ENCODE measurements at places on chromosomes 16 and 17. TPM values are rescaled to one million over a fixed set of nuclear protein-coding genes. Genes with fewer than 3 reads are reported as not detected.

Gene SEZ6
- total RNA-seq, result not detected

- peaks cover 17% of the 10 kb centered on the region for H3K4me1 ChIP-seq
- DNase-seq, result no peak
- no peak overlapping the region for H3K4me3 ChIP-seq
Measured at GRCh38 chr17:2484876-2485275, 26.8 kb downstream of the METTL16 start.

Gene VTN
- total RNA-seq, result 0.24 TPM

- H3K4me3 ChIP-seq, result no peak overlapping the region
- H3K36me3 ChIP-seq, result no peaks in the 10 kb centered on the region
- H3K27ac ChIP-seq, result no peak overlapping the region
- H3K27me3 ChIP-seq, result peaks cover 8% of the 10 kb centered on the region
- peaks cover under 1% of the 10 kb centered on the region for H3K4me1 ChIP-seq
Measured at GRCh38 chr17:81741049-81741593, 29.0 kb downstream of the SLC25A10 start.

Gene MT1M
- total RNA-seq, result not detected

DNA sequence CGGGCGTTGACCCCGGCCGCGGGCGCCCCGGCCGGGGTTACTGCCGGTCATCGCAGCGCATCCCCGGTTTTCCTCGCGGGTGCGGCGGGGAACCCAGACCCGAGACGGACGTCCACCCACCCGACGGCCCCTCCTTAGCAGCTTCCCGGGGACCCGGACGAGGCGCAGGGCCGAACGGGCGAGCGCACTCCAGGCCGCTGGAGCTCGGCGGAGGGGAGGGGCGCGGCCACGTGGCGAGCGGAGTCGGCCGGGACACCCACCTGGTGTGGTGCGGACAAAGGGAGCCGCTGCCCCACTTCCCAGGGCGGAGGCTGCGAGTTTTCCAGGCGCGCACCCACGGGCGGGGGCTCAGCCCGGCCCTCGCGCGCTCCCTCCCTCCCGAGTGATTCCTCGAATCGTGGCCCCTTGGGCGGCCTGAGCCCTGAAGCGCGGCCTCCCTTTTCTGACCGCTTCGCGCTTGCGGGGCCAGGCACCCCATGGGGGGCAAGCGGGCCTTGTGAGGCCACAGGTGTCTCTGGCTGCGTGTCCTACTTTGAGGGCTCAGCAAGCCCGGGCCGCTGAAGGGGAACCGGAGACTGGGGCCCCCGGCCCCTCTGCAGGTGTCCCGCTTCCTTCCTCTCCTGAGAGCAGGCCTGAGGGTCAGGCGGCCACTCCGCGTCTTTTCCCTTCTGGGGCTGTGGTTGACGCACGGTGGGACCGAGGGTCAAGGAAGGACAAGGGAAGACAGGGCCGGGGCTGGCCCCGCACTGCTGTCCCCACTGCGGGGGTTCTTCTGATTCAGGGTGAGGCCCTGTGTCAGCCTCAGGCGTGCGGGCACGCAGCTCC, 1.1 kb upstream of the FASN start:
- H3K4me1 ChIP-seq, result peaks cover 12% of the 10 kb centered on the region
- DNase-seq, result no peak
- H3K36me3 ChIP-seq, result peaks cover 13% of the 10 kb centered on the region
- H3K27me3 ChIP-seq, result no peaks in the 10 kb centered on the region
- peak overlapping the region; percentile 94 for H3K27ac ChIP-seq
- H3K4me3 ChIP-seq, result peak overlapping the region; percentile 85
